Stimulated activated CD8-positive, alpha-beta memory T cell treated with anti-CD3 and anti-CD28 coated beads, Interleukin-7, amount 100 ng/mL, for 1 hour (primary cell): ENCODE measurements at places on chromosomes 12 and 14.

DNA sequence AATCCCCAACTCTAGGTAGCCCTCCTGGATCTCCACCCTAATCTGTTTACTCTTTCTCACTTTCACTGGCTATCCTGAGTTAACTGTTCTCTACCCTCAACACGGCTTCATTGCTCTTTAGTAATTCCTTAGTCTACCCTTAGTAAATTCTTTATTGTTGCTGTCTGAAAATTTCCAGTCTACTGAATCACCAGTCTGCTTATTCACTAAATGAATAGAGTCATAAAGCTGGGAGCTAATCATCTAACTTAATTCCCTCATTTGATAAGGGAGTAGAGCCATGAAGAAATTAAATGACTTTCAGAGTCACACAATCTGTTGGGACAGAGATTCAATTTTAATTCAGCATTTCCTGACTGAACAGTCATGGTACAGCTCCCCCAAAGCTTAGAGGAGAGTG lies 36.5 kb downstream of the YEATS4 start:
- DNase-seq, result no peak

DNA sequence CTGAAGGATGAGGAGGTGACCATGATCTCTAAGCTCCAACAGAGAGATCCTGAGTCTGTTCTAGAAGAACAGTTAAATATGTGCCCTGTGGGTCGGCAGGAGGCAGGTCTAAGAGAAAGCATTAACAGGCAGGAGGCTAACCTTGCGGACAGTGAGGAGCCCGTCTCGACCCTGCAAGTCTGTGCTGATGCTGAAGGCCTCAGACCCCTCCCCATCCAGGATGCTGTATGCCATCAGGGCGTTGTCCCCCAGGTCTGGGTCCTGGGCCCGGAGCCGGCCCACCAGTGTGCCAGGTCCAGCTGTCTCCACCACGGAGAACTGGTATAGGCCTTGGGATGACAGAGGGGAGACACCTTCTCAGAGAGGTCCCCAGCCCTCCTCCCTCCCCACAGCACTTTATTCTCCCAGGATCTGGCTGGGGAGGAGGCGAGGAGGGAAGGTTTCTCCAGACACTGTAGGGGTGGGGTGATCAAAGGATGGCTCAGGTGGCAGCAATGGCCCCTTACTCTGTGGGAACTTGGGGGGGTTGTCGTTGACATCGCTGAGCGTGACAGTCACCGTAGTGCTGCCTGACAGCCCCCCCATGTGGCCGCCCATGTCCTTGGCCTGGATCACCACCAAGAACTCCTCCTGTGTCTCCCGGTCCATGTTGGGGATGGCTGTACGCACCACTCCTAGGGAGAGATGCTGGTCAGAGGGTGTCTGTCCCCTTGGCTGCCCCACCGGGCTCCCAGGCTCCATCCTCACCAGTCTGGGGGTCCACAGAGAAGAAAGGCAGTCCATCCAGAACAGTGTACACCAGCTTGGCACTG lies 3.1 kb downstream of the CDH24 start:
- no peak for DNase-seq

DNA sequence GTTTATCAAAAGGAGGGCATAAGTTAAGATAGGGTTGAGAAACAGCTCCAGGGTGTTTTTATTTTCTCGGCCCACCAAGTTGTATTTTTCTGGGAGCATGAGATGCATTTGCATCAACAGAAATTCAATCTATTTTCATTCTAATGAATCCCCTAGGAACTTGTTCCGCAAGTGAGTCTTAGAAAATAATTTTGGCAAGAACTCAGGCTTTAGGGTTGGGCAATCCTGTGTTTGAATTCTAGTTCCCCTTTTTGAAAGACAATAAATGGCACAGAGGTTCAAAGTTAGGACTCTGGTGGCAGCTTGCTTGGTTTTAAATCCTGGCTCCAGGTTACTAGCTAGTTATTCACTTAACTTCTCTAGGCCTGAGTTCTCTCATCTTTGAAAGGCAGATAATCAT lies 23.7 kb downstream of the SLC5A8 start:
- DNase-seq, result no peak

DNA sequence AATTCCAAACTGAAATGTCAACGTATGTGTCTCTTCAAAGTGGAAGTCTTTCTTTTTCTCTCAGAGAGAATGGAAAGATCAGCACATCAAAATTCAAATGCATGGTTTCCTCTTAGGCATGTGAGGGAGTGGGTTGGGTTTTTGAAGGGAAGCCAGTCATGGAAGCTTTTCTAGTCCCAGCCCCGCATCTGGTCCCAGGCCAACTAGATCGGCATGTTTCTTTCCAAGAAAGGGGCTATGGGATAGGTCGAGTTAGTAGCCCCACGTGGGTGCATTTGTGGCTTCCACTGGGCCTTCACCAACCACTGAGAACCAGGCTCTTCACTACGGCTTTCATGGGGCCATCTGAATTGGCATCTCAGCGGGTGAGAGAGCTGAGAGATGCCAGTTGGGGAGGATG lies 6.6 kb downstream of the C1S start:
- DNase-seq, result no peak

- DNase-seq, result no peak
Observed at GRCh38 chr12:50019524-50019923, 5.8 kb downstream of the RACGAP1 start.

DNA sequence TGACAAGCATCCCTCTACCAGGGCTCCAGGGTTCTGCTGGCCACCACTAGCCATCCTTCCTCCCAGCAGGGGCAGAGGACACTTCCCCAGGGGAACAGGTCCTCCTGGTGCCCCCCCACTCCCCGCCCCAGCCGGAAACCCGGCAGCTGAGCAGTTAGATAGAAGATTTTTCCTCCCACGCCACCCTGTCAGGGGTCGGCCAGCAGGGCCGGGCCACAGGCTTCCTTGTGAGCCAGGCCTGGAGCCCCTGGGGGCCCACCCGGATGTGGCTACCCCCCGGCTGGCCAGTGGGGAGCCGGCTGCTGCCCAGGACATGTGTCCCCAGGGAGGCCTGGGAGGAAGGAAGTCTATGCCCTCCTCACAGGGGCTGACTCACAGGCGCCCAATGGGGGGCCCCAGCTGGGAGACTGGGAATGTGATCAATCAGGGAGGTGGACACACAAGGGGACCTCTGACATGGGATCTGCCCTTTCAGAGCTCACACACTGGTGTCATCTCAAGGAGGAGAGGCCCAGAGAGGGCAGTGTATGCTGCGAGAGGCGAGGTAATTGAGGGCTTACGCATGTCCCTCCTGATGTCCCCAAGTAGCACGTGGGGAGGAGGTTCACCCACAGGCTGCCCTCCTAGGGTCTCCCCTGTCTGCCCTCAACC lies 4.2 kb downstream of the SH2B3 start:
- no peak for DNase-seq

- DNase-seq, result no peak
Observed at GRCh38 chr12:12195516-12195915, 71.3 kb downstream of the LRP6 start.

- DNase-seq, result no peak
Observed at GRCh38 chr14:52701223-52701622, 5.8 kb upstream of the PSMC6 start.

GRCh38 chr12:26120561-26121274 lies 4.1 kb downstream of the BHLHE41 start:
- DNase-seq, result no peak

- DNase-seq, result no peak
Observed at GRCh38 chr12:125907351-125907750, 842.1 kb downstream of the AACS start.

DNA sequence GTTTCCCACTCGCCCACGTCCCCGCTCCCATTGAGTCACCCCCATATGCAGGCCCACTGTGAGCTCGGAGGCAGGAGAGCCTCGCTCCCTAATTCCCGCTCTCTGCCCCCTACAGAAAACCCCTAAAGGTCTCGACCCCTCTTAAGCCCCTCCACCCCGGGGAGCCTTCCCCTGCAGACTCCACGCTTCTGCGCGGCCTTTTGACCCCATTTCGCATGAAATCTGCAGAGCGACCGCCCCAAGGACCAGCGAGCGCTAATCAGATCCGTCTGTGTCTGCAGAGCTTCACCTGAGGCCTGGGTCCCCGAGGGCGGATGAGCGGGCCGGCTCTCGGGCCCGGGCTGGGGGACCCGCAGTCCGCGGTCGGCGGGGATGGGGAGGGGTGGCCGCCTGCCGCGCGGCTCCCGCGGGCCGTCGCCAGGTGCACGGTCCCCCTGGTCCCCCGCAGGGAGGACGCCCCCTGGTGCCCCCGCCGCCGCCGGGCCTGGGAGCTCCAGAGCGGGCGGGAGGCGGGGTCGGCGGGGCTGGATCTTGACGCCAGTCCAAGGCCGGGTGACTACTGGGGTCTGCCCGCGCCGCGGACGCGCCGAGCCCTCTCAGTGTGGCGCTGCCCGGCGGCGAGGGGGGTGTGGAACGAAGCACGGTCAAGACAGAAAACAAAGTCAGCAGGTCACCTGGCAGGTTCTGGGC lies 10.1 kb downstream of the BMP4 start:
- no peak for DNase-seq

DNA sequence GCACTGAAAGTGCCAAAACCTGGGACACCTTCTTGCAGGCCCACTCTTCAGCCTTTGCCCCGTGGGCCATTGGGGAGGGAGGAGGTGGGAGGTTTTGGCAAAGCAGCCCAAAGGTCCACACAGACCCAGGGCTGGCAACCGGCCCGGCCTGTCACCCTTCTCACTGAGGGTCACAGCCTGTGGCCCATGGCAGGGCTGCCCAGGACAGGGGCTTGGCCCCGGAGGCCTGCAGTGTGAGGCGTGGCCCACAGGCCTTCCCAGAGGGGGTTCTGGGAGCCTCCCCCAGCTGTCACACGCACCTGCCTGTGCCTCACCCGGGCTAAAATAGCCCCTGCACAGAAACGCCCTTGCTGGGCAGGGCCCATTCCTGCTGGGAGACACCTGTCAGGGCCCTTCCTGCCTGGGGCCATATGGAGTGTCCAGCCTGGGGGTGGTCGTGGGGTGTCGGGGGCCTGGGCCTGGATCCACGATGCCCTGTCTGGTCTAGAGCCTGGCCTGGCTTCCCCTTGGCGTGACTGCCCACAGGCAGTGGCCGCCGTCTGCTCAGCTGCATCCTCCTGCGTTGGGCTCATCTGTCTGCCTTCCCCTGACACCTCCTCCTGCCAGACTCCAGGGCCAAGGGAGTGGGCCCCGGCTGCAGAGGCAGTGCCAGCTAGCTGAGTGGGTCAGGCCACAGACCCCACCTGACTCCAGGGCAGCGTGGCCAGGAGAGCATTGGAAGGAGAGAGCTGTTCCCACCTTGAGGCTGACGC lies 19.2 kb downstream of the PACS2 start:
- DNase-seq, result no peak

- DNase-seq, result no peak
Observed at GRCh38 chr14:72583316-72584272, 310.3 kb downstream of the DPF3 start.

DNA sequence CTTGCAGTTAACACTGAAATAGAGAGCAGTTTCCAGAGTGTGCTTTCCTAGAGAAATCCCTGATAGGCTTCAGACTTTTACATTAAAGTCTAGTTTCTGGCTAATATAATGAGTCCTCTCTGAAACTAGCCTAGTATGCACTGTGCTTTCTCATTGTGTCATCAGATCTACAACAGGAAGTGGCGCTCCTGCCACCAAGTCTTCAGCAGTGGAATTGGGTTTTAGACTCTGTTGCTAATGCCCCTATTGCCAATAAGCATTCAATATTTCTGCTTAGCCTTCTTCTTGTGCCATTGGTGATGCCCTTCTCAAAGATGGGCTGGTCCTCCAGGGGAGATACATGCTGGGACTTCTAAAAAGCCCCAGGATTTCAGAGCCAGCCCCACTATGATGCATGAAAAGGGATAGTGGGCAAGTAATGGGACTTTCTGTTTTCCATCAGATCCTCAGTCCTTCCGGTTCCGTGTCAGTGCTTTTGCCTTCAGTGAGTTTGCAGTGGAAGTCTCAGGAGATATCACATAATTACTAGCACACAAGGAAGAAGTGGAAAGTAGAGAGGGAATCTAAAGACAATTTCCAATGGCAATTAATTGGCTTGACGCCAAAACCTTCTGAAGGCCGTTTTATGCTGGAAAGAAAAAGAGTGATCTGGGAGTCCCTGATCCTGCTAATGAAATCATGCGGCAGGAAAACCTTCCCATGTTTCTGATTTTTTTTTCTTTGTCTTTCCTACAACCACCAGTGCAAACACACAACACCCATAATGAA lies 50.0 kb downstream of the SSPN start:
- no peak for DNase-seq

- DNase-seq, result peak; percentile 93
Observed at GRCh38 chr14:104768437-104769323, 15.7 kb downstream of the SIVA1 start.

DNA sequence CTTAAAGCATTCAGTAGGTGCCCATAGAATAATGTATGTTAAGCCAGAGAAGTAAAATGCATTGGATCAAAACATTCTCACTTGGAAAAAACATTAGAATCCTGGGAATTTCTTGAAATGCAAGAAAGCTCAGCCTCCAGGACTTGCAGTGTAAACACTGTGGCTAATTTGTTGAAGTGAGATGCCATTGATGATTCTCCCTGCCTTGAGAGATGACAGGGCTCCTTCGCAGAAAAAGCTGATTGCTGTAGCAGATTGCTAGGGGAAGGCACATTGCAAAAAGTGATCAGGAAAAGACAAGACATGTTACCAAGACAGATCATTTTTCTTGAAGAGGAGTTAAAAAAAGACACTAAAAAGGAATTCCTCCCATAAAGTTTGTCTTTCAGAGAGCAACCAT lies 204.2 kb upstream of the HMGA2 start:
- DNase-seq, result no peak

- no peak for DNase-seq
Observed at GRCh38 chr12:45388545-45388944, 172.7 kb downstream of the ANO6 start.

GRCh38 chr12:123705935-123706334 lies 6.2 kb upstream of the ATP6V0A2 start:
- no peak for DNase-seq

- no peak for DNase-seq
Observed at GRCh38 chr12:56129206-56129941, 1.3 kb downstream of the ESYT1 start.

- DNase-seq, result no peak
Observed at GRCh38 chr12:64566831-64567517, 43.3 kb upstream of the RASSF3 start.

DNA sequence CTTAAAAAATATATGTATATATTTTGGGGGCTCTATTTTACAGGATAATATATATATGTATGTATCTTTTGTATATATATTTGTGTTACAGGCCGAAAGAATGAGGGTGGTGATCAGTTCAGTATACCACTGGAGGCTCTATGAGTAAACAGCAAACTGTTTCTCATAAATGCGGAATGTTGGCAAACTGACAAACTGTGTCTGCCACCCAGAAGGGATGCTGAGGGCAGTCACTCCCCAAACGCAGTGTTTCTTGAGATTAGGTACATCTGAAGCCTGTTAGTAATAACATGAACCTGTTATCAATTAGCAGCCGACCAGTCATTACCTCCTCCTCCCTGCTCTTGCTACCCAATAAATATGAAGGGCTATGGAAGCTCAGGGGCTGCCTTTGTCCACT lies 20.8 kb downstream of the TNFAIP2 start:
- no peak for DNase-seq
